ENCODE measurements at places on chromosomes 7 and 10.

DNA sequence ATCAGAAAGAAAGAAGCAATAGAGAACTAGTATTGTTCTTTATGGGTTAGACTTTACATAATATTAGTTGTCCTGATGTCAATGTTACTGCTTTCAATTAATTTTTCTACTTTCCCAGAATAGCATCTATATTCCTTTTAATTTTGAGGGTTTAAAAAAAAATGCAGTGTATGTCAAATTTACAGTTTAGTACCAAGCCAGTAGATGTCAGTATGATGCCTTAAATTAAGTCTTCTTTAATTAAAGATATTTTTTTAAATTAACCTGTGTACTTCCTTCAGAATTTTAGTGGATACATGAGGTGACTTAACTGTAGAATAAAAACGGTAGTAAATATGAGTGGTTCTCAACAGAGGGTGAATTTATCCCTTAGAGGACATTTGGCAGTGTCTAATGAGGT is 35.2 kb upstream of the STOX1 start:
- H3K36me3 ChIP-seq = no peaks in the 10 kb centered on the region
- no peak overlapping the region for H3K4me3 ChIP-seq
- no peaks in the 10 kb centered on the region for H3K27me3 ChIP-seq
- H3K27ac ChIP-seq = peak overlapping the region; percentile 54
- no peaks in the 10 kb centered on the region for H3K4me1 ChIP-seq

DNA sequence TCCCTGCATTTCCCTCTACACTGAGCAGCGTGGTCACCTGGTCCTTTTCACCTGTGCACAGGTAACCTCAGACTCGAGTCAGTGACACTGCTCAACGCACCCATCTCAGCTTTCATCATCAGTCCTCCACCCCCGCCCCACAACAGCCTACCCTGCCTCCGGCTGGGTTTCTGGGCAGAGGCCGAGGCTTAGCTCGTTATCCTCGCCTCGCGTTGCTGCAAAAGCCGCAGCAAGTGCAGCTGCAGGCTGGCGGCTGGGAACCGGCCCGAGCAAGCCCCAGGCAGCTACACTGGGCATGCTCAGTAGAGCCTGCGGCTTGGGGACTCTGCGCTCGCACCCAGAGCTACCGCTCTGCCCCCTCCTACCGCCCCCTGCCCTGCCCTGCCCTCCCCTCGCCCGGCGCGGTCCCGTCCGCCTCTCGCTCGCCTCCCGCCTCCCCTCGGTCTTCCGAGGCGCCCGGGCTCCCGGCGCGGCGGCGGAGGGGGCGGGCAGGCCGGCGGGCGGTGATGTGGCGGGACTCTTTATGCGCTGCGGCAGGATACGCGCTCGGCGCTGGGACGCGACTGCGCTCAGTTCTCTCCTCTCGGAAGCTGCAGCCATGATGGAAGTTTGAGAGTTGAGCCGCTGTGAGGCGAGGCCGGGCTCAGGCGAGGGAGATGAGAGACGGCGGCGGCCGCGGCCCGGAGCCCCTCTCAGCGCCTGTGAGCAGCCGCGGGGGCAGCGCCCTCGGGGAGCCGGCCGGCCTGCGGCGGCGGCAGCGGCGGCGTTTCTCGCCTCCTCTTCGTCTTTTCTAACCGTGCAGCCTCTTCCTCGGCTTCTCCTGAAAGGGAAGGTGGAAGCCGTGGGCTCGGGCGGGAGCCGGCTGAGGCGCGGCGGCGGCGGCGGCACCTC is at the start of the genes KLLN and PTEN:
Gene KLLN, minus strand, starts transcription at position 481 of the 891 bp plus-strand sequence. CDS start 1,046 bp downstream, outside the sequence.
Gene PTEN, plus strand, starts transcription at position 573 of the 891 bp plus-strand sequence. CDS start 845 bp downstream, outside the sequence.
- H3K36me3 ChIP-seq = peaks cover 7% of the 10 kb centered on the region
- DNase-seq = peak; percentile 79
- H3K4me1 ChIP-seq = peaks cover 46% of the 10 kb centered on the region

DNA sequence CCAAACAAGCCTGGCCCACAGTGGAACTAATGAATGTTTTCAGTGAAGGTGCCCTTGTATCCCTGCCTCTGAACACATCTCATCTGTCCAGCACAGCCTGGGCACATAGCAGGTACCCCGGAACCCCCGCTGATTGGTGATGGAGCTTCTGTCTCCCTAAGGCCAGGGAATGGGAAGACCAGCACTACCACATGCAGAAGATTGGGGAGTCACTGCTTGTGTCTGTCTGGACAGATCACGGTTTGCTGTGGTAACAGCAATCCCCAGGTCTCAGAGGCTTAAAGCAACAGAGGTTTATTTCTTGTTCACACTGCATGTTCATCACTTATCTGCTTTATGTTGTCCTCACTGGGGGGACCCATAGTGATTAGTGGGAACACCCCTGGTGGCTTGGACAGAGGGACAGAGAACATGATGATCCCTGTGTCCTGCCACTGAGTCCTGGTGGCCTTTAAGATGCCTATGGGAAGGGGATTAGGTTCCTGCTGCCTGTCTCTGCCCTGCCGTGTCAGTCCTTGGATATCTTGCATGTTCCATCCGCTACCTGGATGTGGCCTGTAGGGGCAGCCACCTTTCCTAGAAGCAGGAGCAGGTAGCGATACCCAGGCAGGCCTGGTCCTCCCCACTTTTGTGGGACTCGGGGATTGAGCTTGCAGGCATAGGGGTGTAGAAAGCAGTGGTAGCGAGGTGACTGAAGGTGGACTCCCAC is 3.6 kb downstream of the TSPAN14 start:
- peaks cover 6% of the 10 kb centered on the region for H3K36me3 ChIP-seq
- H3K4me1 ChIP-seq = peaks cover 64% of the 10 kb centered on the region
- H3K27ac ChIP-seq = peak overlapping the region; percentile 100
- no peak for DNase-seq

DNA sequence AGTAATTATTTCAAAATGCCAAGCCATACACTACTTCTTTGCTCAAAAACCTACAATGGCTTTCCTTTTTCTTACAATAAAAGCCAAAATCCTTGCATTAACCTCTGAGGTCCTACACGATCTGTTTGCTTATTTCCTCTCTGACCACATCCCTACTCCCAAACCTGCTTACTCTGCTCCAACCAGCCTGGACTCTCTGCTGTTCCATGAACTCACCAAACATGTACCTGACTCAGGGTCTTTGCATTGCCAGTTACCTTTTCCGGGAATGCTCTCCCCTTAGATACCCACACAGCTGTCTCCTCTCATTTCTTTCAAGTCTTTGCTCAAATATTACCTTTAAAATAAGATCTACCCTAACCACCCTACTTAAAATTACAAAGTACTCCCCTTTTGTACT is 2.3 kb downstream of the ABCB4 start:
- no peak overlapping the region for H3K27ac ChIP-seq
- no peak for DNase-seq
- peaks cover 5% of the 10 kb centered on the region for H3K36me3 ChIP-seq
- H3K27me3 ChIP-seq = peaks cover 41% of the 10 kb centered on the region
- H3K4me3 ChIP-seq = no peak overlapping the region
- H3K4me1 ChIP-seq = peaks cover 10% of the 10 kb centered on the region

- DNase-seq = no peak
- no peaks in the 10 kb centered on the region for H3K36me3 ChIP-seq
- no peak overlapping the region for H3K27ac ChIP-seq
- H3K4me1 ChIP-seq = no peaks in the 10 kb centered on the region
- no peaks in the 10 kb centered on the region for H3K27me3 ChIP-seq
- H3K4me3 ChIP-seq = no peak overlapping the region
Observed at GRCh38 chr7:97480772-97481390, 251.0 kb upstream of the TAC1 start.

DNA sequence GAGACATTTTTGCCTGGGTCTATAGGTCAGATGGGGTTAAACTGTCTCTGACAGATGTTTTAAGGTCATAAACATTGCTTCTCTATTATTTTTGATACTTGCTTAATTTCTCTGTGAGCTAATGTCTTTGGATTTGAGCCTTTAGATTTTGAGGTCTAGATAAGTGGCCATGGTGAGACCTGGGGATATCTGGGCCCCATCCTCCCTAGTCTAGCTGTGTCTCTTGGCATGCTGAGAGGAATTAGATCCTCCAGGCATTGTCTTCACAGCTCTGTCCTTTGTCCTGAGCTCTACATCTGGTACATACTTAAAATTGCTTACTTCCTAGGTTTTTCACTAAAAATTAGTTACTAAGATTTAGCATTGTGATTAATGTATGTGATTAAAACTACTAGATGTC is 265.0 kb upstream of the NPSR1 start:
- H3K27ac ChIP-seq = no peak overlapping the region
- H3K4me3 ChIP-seq = no peak overlapping the region
- no peaks in the 10 kb centered on the region for H3K36me3 ChIP-seq
- H3K27me3 ChIP-seq = no peaks in the 10 kb centered on the region

DNA sequence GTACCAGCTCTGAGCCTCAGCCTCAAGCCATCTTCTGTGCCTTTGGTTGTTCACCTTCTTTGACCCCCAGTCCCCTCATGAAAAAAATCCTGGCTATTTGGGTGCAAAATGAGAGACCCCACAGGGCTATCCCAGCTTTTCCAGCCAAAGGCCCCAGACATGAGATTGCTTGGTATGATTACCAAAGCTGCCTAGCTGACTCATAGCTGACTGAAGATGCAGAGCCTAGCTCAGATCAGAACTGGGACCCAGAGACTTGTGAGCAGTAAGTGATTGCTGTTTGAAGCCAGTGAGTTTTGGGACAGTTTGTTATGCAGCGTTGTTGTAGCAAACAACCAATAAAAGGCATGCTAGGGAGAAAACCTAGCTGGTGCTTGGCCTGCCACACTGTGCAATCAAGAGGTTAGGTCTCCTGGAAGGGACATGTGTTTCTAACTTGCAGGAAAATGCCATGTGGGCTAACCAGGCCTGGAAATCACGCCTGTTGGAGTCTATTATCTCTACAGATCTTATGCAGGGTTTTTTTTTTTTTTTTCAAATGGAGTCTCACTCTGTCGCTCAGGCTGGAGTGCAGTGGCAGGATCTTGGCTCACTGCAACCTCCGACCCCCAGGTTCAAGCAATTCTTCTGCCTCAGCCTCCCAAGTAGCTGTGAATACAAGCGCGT is 48.0 kb upstream of the DAGLB start:
- peaks cover 9% of the 10 kb centered on the region for H3K27me3 ChIP-seq
- DNase-seq = no peak
- H3K4me3 ChIP-seq = no peak overlapping the region
- H3K27ac ChIP-seq = no peak overlapping the region
- H3K4me1 ChIP-seq = no peaks in the 10 kb centered on the region

GRCh38 chr7:127571741-127572505 is 13.5 kb downstream of the GCC1 start:
- H3K27me3 ChIP-seq = no peaks in the 10 kb centered on the region
- H3K4me3 ChIP-seq = no peak overlapping the region
- no peak for DNase-seq
- no peak overlapping the region for H3K27ac ChIP-seq
- H3K4me1 ChIP-seq = peaks cover 11% of the 10 kb centered on the region

DNA sequence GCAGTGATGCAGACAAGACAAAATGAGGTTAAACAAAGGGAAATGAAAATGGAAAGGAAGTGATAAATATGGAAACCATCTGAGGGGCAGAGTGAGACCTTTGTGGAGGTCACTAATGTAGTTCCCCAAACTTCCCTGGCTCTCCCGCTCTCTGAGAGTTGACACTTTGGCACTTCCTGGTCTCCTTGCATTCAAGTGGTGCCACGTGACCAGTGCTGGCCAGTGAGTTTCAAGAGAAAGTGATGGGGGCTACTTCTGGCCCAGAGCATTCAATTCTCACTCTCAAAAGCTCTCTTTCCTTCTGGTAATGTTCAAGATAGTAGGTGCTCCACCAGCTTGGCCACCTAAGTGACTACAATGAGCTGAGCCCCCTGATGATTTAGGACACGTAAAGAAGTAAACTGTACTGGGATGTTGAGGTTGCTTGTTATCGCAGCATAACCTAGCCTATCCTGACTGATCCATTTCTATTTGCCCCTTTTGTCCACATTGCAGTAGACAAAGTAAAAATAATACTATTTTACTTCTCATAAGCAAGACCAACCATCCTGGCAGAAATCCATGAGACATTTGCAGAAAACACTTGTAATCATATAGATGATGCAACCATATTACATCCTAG is 242.0 kb upstream of the YAE1 start:
- no peaks in the 10 kb centered on the region for H3K36me3 ChIP-seq
- H3K4me3 ChIP-seq = no peak overlapping the region
- no peak for DNase-seq

DNA sequence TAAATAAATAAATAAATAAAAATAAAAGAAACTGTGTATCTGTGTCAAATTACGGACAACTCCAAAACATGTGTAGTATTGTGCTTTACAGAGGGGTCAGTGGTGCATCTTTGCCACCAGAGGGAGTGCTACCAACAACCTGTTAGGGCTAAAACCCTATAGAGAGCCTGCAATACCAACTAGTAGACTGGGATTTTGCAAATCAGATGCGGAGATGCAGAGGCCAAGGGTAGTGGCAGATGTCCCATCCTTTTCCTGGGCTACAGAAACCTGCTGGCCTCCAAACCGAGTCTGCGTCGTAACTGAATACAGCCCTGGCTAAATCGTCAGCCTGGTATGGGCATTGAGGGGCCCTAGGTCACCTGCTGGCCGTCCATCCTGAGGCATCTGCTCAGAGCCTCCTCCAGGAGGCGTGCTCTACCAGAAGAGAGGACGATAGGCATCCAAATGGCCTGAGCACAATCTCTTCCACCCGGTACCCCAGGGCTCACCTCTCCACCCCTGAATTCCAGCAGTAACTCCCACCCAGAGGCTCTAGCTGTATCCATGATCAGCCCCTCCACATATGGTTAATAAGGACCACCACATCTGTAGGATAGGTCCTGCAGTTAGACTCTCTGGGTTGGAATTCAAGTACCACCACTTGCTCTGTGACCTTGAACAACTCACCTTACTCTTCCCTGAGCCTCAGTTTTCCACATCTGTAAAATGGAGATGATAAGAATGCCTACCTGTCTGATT is 6.2 kb upstream of the RRP12 start:
- H3K27ac ChIP-seq = peak overlapping the region; percentile 14
- H3K27me3 ChIP-seq = no peaks in the 10 kb centered on the region
- no peaks in the 10 kb centered on the region for H3K36me3 ChIP-seq
- DNase-seq = peak; percentile 33

DNA sequence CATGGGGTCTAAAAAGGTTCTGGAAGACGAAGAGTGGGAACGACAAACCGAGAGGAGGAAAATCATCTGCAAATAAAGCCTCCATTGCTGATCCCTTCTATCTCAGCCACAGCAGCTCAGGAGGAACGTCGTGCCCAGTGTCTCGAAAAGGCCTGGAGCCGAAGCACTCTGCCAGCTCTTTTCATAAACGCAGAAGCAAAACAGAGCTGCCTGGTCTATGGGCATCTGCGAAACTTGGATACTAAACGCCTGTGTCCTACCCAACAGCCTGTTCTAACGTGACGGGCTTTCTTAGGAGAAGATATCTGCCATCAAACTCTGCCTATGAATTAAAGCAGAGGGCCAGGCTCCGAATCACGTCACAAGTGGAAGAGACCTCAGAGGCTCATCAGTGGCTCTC is 68.7 kb downstream of the GNA12 start:
- H3K4me3 ChIP-seq = no peak overlapping the region
- H3K36me3 ChIP-seq = peaks cover 7% of the 10 kb centered on the region
- no peak overlapping the region for H3K27ac ChIP-seq
- H3K27me3 ChIP-seq = no peaks in the 10 kb centered on the region

Data from T-helper 17 cell (primary cell).